ENCODE measurements at places on chromosomes 7 and 10.

DNA sequence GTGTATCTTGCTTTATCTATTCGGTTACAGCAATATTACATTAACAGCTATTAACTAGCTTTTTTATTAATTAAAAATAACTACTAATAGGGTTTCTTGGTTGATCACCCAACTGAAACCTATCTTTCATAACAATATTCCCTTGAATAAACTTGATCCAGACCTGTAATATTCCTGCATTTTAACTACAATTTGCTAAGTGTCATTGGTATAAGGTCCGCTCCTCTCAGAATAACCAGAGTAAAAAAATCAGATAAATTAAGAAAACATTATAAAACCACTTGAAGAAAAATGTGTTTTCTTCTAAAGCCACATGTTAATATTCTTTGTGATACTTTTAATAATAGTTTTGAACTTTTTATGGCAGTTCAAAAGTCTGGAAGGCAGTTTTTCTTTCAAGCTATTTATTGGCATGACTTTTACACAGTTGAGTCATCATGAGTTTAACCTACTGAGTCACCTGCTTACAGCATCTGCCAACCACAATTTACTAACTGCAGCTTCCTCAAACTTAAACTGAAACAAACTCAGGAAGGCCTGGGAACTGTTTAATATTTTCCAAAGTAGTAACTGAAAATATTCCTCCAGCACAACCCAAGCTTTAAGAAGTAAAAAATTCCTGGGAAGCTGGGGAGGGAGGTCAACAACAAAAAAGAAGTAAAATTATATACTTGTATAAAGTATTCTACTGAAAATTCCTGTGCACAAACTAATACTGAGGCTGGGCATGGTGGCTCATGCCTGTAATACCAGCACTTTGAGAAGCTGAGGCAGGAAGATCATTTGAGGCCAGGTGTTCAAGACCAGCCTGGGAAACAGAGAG is 103.2 kb downstream of the NRBF2 start:
- DNase-seq = no peak

DNA sequence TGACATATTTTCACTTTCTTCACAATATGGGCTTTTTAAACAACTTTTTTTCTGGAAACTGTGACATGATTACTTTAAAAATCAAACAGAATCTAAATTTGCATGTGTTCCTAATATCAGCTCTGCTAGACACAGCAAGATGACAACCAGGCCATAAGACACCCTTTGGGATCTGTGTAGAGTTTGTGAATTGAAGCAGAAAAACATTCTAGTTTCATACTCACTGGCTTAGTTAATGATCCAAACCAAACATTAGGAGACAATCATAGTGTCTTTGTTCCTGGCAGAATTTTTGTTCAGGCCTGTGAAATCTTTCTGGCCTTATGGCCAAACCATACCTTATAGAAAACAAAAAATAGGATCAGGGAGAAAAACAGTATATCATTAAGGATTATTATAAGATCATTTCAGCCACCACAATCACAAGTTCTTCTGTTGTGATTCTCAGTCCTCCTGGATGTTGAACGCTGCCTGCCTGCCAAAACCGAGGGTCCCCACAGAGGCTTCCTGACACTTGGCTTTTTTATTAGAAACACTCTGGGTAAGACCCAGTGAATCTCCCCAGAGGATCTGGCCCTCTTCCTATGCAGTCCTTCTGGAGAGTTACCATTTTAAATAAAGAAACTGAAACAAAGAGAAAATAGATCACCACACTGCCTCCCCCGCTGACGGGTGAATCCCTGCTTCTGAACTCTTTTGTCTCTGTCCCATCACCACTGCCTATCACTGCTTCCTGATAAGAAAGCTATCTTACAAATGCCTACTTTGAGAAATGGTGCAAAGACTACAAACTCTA is 79.2 kb upstream of the PPP1R3C start:
- DNase-seq = no peak

DNA sequence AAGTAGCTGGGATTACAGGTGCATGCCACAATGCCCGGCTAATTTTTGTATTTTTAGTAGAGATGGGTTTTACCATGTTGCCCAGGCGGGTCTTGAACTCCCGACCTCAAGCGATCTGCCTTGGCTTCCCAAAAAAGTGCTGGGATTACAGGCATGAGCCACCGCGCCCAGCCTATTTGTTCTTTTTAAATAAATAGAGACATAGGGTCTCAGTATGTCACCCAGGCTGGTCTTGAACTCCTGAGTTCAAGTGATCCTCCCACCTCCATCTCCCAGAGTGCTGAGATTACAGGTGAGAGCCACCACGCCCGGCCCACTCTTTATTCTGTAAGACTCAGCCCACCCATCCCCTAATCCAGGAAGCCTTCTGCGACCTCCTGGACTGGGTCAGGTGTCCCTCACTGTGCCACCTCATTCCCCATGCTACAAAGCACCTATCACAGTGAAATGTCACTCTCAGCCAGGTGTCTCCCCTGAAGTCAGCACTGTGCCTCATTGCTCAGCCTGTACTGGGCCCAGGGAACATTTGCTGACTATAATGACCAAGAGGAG is 2.8 kb downstream of the TMEM120A start:
- no peak for DNase-seq

DNA sequence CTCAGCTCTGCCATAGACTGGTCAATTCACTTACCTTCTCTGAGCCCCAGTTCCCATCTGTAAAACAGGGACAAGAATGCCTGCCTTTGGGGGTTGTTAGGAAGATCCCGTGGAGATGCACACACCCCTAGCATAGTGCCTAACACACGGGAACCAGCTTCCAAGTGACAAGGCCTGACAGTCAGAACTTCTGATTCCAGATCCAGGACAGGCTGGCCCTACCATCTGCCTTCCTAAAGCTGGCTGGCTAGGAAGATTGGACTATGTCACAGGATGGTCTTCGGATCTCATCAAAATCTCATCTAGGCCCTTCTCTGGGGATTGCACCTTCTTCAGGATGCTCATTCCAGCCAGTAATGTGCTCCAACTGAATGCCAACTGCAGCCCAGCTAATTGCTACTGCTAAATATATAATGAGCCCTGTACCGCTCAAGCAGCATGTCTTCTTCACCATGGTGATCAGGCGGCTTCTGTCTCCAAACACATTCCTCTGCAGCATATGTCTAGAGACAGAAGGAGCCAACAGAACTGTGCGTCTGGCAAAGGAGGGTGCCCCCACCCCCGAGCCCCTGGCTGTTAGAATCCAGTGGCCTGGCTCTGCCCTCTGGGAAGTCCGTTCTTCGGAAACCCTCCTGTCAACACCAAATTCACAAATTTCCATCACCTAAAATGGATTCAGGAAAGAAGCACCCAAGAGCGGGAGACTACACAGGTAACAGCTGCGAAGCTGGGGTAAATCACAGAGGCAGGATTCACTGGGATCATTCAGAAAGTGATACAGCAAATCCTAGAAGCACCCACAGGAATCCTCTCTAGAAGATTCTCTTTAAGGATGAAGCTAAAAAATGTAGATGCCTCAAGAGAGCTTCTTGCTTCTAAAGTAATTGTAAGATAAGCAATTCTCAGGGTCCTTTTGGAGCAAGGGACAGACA is 142.1 kb upstream of the EEPD1 start:
- DNase-seq = no peak

Data from stimulated activated naive CD4-positive, alpha-beta T cell (primary cell).